Large intestine (tissue), 12 donors: ENCODE measurements at places on chromosomes 16 and 17.

- no peaks in the 10 kb centered on the region for H3K36me3 ChIP-seq
- H3K27me3 ChIP-seq: peaks cover 26% of the 10 kb centered on the region
- H3K4me3 ChIP-seq: no peak overlapping the region
- peaks cover 40% of the 10 kb centered on the region for H3K4me1 ChIP-seq
- no peak overlapping the region for H3K27ac ChIP-seq
These were observed 4.0 kb downstream of the C1QTNF1 start for GRCh38 chr17:79027925-79028491.

GRCh38 chr16:78321620-78322360 lies 222.3 kb downstream of the WWOX start:
- H3K4me3 ChIP-seq: no peak overlapping the region
- peaks cover 2% of the 10 kb centered on the region for H3K4me1 ChIP-seq
- H3K36me3 ChIP-seq: no peaks in the 10 kb centered on the region
- H3K27ac ChIP-seq: no peak overlapping the region
- H3K27me3 ChIP-seq: no peaks in the 10 kb centered on the region

DNA sequence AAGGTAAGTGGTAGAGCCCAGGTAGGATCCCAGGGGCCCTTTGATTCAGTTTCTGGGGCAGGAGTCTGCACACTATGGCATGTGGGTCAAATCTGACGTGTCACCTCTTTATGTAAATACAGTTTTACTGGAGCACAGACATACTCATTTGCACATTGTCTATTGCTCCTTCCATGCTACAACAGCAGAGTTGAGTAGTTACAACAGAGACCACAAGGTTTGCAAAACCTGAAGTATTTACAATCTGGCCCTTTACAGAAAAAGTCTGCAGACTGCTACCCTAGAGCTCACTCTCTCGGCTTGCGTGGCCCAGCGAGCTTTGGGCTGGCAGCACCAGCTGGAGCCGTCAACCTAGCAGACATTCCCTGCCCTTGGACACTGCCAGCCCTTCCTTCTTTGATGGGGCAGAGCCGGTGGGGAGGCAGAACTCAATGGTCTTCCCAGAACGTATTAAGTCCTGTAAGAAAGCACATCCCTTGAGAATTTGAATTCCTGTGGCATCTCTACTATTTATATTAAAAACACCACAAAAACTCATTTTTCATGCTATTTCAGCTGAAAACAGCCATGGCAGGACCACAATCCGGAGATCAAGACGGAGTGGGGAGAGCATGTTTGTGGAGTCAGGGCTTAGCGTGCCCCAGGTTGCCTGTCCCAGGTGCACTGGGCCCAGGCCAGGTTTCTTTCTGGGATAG lies 133.1 kb upstream of the NUDT7 start:
- no peak for DNase-seq
- H3K4me1 ChIP-seq: no peaks in the 10 kb centered on the region
- H3K27ac ChIP-seq: no peak overlapping the region
- no peaks in the 10 kb centered on the region for H3K27me3 ChIP-seq

DNA sequence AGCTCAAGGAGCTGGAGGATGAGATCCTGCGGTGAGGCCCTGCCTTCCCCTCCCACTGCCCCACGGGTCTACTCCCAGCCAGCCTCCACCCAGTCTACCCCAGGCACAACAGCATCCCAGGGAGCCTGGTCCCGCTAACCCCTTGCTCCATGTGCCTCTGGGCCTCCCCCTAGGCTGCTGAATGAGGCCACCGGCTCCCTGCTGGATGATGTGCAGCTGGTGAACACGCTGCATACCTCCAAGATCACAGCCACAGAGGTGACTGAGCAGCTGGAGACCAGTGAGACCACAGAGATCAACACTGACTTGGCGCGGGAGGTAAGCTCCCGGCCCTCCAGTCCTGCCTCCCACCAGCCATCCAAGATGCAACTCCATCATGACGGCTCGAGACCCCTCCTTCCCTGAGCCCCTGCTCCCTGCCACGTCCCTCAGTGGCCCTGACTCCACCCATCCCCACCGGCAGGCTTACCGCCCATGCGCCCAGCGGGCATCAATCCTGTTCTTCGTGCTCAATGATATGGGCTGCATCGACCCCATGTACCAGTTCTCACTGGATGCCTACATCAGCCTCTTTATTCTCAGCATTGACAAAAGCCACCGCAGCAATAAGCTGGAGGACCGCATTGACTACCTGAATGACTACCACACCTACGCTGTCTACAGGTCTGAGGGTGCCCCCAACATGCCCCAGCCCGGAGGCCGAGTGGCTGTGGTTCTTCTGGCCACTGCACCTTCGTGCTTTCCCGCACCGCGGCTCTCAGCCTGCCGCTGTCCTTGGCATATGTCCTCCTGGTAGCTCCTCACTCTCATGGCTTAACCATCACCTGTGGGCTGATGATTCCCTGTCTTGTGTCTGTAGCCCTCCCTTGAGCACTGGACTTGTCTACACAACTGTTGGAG lies 15.0 kb upstream of the KDM6B start:
- no peak overlapping the region for H3K4me3 ChIP-seq
- H3K36me3 ChIP-seq: no peaks in the 10 kb centered on the region
- no peaks in the 10 kb centered on the region for H3K27me3 ChIP-seq
- no peak for DNase-seq
- no peak overlapping the region for H3K27ac ChIP-seq
- no peaks in the 10 kb centered on the region for H3K4me1 ChIP-seq

GRCh38 chr17:48472411-48473281 lies 42.6 kb upstream of the SKAP1 start:
- no peak overlapping the region for H3K27ac ChIP-seq
- peaks cover 26% of the 10 kb centered on the region for H3K27me3 ChIP-seq
- H3K4me3 ChIP-seq: no peak overlapping the region
- H3K4me1 ChIP-seq: no peaks in the 10 kb centered on the region

DNA sequence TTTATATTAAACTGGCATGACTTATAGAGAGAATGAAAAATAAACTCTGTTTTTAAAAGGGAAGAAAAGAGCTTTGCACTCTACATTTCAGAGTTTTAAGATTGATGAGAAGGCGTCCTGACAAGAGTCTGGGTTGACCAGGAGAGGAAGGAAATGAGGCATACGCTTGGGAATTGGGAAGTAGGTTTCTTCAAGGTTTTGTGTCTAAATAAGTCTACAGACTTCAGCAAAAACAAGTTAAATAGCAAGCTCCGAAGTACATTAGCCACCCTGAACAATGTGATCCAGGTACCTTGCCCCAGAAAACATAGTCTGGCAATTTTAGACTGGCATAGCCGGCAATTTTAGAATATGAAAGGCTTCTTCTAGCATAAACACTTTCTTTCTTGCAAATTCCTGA lies 28.5 kb upstream of the CCDC182 start:
- no peaks in the 10 kb centered on the region for H3K36me3 ChIP-seq
- peaks cover 45% of the 10 kb centered on the region for H3K27me3 ChIP-seq
- DNase-seq: no peak
- no peak overlapping the region for H3K4me3 ChIP-seq
- H3K27ac ChIP-seq: no peak overlapping the region

DNA sequence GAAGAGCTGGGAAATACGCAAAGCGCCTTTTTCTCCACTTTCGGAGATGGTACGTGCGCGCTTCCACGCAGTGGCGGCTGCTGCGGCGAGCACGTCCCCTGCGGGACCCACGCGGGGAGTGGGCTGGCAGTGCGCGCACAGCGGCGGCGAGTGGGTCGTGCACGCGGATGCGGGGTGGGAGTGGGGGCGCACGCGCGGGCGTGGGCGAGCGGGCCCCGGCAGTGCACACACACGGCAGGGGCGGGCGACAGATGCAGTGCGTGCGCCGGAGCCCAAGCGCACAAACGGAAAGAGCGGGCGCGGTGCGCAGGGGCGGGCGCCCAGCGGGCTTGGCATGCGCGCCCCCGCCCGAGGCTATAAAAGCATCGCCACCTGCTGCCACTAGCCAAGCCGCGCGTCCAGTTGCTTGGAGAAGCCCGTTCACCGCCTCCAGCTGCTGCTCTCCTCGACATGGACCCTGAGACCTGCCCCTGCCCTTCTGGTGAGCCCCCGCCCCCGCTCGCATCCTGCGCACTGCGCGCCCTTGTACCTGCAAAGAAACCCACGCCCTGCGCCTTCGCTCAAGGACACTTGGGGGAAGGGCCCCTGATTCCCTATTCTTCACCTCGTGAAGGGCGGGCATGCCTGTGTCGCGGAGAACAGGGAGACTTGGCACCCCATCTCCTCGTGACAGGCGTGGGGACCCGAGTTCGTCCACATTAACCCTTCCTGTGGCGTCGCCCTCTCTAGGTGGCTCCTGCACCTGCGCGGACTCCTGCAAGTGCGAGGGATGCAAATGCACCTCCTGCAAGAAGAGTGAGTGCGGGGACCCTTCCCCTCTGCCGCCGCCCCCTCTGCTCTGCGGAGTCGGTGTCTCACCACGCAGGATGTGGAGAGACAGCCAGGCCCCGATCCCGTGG lies at the start of gene MT3:
Gene MT3, plus strand, starts transcription at position 388 of the 899 bp plus-strand sequence. Its CDS starts 63 bp downstream, at position 451.
- peak within 1 kb of the TSS; percentile 28 for H3K4me3 ChIP-seq
- no peaks in the 10 kb centered on the region for H3K36me3 ChIP-seq
- H3K27ac ChIP-seq: no peak within 1 kb of the TSS

- H3K27ac ChIP-seq: no peak overlapping the region
- H3K4me1 ChIP-seq: no peaks in the 10 kb centered on the region
- DNase-seq: no peak
- H3K4me3 ChIP-seq: no peak overlapping the region
- no peaks in the 10 kb centered on the region for H3K27me3 ChIP-seq
These were observed 8.4 kb upstream of the PLK1 start for GRCh38 chr16:23670137-23670776.

DNA sequence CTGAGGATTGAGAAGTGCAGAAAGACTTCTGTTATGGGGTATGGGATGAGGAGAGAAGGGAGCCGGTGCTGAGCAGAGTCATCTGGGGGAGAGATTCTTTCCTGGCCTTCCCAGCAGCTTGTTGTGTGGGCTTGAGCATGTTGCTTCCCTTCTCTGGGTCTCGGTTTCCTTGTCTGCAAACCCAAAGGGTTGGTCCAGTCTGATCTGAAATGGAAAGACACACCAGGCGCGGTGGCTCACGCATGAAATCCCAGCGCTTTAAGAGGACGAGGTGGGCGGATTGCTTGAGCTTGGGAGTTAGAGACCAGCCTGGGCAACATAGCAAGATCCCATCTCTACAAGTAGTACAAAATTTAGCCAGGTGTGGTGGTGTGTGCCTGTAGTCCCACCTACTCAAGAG lies 6.0 kb downstream of the SOCS3 start:
- peak overlapping the region; percentile 58 for H3K27ac ChIP-seq
- H3K36me3 ChIP-seq: peaks cover 20% of the 10 kb centered on the region
- no peak for DNase-seq
- peaks cover 52% of the 10 kb centered on the region for H3K4me1 ChIP-seq
- H3K4me3 ChIP-seq: no peak overlapping the region

DNA sequence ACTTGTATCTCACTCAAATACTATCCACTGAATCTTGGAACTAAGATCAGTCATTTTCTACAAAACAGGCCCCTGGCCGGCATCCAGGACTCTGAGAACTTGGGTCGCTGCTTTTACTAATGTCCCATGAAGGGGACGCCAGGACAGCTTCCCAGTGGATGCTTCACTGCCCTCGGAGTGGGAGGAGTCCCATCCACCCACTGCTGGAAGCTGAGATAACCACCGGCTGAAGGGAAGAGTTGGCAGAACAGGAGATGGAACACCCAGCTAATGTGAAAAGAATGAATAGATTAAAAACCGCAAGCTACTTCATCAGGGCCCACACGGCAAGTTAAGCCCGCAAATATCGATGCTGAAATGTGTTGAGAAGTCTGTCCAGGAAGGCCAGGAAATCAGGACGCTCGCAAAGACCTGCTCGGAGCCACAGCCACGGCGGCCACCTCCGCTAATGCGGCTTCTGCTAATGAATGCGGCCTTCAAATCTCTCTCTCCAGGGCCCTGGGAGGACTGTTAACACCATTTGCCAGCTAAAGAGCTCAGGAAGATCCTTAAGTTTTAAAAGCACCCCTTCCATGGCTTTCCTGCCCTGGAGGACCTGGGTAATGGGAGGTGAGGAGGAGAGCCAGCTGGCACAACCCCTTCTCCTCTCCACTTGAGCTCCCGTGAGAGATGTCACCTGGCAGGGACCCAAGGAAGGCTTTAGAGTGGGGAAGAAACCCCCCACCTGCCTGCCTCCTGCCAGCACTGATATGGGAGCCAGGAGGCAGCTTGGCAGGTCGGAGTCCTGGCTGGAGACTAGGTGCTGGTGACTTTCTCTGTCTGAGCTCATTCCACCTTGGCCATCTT lies 226.6 kb upstream of the RPL38 start:
- H3K27ac ChIP-seq: no peak overlapping the region
- H3K36me3 ChIP-seq: no peaks in the 10 kb centered on the region
- DNase-seq: no peak
